Nephron progenitor cell (in vitro differentiated cells): ENCODE measurements at places on chromosomes 2 and 18.

DNA sequence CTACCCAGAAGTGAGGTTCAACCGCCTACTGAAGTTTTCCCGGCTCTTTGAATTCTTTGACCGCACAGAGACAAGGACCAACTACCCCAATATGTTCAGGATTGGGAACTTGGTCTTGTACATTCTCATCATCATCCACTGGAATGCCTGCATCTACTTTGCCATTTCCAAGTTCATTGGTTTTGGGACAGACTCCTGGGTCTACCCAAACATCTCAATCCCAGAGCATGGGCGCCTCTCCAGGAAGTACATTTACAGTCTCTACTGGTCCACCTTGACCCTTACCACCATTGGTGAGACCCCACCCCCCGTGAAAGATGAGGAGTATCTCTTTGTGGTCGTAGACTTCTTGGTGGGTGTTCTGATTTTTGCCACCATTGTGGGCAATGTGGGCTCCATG lies 48.7 kb upstream of the INPP4A start:
- no peak overlapping the region for H3K27ac ChIP-seq
- no peaks in the 10 kb centered on the region for H3K36me3 ChIP-seq
- H3K4me1 ChIP-seq: no peaks in the 10 kb centered on the region
- no peak overlapping the region for H3K4me3 ChIP-seq

DNA sequence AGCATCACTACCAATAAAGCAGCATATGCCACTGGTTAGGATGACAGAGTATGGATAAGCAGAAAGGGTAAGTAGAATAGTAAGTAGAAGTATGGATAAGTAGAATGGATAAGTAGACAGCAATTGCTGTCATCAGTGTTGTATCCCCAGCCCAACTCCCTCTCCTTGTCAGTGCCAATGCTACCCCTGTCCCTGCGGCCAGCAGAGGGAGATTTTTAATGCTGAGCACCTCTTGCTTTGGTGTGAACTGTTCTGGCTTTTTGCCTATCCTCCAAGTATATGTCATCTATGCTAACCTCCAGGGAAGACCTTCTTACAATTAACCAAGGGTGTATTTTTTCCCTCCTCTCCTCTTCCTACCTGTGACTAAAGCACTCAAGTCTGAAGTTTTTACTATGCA lies 136.7 kb upstream of the SPHKAP start:
- no peaks in the 10 kb centered on the region for H3K27me3 ChIP-seq
- H3K4me1 ChIP-seq: peaks cover 9% of the 10 kb centered on the region
- H3K27ac ChIP-seq: no peak overlapping the region
- H3K4me3 ChIP-seq: no peak overlapping the region
- H3K36me3 ChIP-seq: no peaks in the 10 kb centered on the region

DNA sequence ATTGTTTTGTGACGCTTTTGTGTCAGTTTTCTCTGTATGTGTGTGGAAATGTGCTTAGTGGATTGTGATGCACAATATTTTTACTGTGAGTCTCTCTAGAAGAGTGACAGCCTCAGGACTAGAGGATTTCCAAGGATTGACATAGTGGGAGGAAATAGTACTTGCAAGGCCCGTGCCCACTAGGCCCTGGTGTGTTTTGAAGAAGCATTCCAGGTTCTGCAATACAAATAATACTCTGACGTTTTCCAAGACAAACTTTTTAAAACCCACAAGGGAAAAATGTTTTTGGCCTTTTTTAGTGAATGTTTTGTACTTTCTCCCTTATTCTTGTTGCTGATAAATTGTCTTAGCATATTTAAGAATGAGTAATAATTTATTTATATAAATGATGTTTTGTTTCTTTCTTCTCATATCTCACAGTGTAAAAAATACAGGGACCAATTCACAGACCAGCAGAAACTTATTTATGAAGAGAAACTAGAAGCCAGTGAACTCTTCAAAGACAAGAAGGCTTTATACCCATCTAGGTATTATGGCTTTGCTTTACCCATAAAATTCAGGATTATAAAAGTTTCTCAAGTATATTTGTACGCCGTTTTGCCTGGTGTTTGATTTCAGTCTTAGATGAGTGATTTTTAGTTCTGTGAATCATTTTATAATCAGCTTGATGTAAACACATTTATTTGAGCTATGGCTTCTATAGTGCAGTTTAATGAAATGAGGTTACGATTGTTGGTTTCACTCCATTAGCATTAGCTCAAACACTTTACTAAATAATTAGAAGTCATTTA lies 165.6 kb downstream of the MYO1B start:
- no peaks in the 10 kb centered on the region for H3K27me3 ChIP-seq
- peak overlapping the region; percentile 15 for H3K27ac ChIP-seq
- no peak overlapping the region for H3K4me3 ChIP-seq
- DNase-seq: no peak
- H3K36me3 ChIP-seq: peaks cover 72% of the 10 kb centered on the region

- H3K4me1 ChIP-seq: peaks cover 13% of the 10 kb centered on the region
- peaks cover 27% of the 10 kb centered on the region for H3K27me3 ChIP-seq
- H3K36me3 ChIP-seq: no peaks in the 10 kb centered on the region
- no peak overlapping the region for H3K4me3 ChIP-seq
- no peak overlapping the region for H3K27ac ChIP-seq
- no peak for DNase-seq
Measured at GRCh38 chr2:60633615-60634014, 80.2 kb upstream of the BCL11A start.

- no peaks in the 10 kb centered on the region for H3K36me3 ChIP-seq
- DNase-seq: no peak
- peaks cover 59% of the 10 kb centered on the region for H3K4me1 ChIP-seq
- H3K27ac ChIP-seq: no peak overlapping the region
- no peak overlapping the region for H3K4me3 ChIP-seq
- no peaks in the 10 kb centered on the region for H3K27me3 ChIP-seq
Measured at GRCh38 chr2:176500901-176501300, 231.7 kb downstream of the MTX2 start.

DNA sequence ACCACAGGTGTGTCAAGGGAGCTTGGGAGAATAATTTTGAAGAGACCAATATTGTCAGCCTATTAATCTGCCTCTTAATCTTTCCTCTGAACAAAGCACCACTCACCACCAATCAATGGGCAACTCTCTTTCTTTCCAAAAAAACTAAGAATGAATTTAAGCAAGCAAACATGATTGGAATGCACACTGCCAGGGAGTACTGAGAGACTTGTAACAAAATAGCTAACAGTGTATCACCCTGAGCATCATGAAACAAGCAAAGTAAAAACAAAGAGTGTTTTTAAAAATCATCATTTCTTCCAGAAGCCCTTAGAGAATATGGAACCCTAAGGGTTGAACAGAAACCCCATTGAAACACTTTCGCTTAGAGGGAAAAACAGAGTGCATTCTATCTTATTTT lies 299.7 kb downstream of the DSEL start:
- H3K36me3 ChIP-seq: no peaks in the 10 kb centered on the region
- DNase-seq: no peak
- H3K27me3 ChIP-seq: no peaks in the 10 kb centered on the region
- no peaks in the 10 kb centered on the region for H3K4me1 ChIP-seq
- H3K4me3 ChIP-seq: no peak overlapping the region

DNA sequence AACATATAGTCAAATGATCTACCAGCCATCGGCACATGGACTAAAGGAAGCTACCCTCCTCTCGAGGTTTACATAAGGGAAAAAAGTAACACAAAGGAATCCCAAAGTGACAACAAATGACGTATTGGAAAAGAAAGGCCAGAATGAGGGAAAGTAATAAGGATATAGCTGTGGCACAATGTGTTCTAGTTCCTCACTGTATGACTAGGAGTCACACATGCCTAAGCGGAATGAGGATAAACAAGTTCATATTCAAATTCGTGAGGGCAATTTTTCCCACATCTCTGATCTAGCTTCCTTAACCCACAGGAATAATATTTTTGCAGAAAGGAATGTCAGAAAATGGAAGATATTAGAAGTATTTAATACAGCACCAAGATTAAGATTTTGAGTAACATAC lies 162.3 kb upstream of the PID1 start:
- H3K4me1 ChIP-seq: no peaks in the 10 kb centered on the region
- no peak overlapping the region for H3K27ac ChIP-seq
- no peaks in the 10 kb centered on the region for H3K36me3 ChIP-seq
- H3K4me3 ChIP-seq: no peak overlapping the region
- H3K27me3 ChIP-seq: peaks cover 4% of the 10 kb centered on the region
- no peak for DNase-seq

DNA sequence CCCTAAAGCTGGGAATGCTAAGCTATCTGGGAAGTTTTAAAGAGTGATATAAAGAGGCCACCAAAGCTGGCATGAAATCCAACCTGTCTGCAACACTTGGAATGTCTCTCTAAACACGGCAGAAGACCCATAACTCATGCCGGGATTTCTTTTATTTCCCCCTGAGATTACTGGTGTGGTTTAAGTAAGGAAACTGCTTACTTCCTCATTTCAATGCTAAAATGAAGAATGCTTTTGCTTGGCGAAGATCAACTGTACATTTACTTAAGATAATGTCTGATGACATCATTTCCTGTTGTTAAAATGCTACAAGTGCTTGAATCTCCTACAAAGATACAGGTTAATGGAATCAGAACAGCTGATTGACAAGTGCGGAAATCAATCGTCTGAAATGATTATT lies 353.8 kb upstream of the SALL3 start:
- H3K36me3 ChIP-seq: peaks cover 6% of the 10 kb centered on the region
- peaks cover 3% of the 10 kb centered on the region for H3K27me3 ChIP-seq
- peak overlapping the region; percentile 17 for H3K27ac ChIP-seq
- H3K4me1 ChIP-seq: peaks cover 46% of the 10 kb centered on the region
- DNase-seq: no peak
- H3K4me3 ChIP-seq: no peak overlapping the region

DNA sequence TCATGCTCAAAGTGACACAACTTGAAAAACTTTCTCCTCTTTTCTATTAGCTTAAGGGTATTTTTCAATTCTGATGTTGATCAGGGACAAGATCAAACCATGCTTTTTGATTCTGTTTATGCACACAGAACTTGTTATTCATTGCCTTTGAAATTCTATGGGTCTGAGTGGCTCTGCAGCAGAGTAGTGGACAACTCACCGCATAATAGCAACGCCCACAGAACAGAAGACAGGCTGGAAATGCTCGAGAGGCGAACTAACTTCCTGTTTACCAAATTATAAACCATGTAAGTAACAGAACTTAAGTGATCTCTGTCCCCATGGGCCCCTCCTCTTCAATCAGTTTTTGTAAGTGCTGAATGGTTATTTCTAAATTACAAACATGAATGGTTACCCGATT lies 131.2 kb downstream of the CBLN2 start:
- no peak for DNase-seq
- no peaks in the 10 kb centered on the region for H3K4me1 ChIP-seq
- H3K27ac ChIP-seq: no peak overlapping the region
- H3K36me3 ChIP-seq: no peaks in the 10 kb centered on the region

DNA sequence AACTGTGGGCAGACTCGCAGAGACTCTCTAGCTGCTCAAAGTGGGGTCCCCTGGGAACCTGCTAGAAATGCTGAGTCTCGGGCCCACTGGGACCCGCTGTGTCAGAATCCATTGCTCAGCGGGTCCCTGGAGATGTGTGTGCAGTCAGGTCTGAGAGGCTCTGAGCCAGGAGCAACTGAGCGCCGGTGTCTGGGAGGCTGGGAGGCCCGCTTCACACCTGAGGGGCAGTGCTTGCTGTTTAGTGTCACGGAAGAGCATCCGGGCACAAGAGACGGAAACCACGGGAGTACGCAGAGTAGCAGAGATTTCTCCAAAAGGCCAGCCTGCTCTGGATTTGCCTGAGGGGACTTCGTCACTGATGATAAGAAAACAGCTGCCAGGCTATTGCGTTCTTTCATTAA lies 70.1 kb downstream of the EDAR start:
- H3K27ac ChIP-seq: no peak overlapping the region
- H3K27me3 ChIP-seq: no peaks in the 10 kb centered on the region
- peaks cover 56% of the 10 kb centered on the region for H3K4me1 ChIP-seq
- H3K4me3 ChIP-seq: no peak overlapping the region
- no peak for DNase-seq

GRCh38 chr2:85888020-85888683 lies 638 bp downstream of the ST3GAL5 start:
- peak overlapping the region; percentile 81 for H3K4me3 ChIP-seq
- peaks cover 3% of the 10 kb centered on the region for H3K36me3 ChIP-seq
- H3K27me3 ChIP-seq: peaks cover 31% of the 10 kb centered on the region
- no peak overlapping the region for H3K27ac ChIP-seq
- H3K4me1 ChIP-seq: peaks cover 52% of the 10 kb centered on the region

DNA sequence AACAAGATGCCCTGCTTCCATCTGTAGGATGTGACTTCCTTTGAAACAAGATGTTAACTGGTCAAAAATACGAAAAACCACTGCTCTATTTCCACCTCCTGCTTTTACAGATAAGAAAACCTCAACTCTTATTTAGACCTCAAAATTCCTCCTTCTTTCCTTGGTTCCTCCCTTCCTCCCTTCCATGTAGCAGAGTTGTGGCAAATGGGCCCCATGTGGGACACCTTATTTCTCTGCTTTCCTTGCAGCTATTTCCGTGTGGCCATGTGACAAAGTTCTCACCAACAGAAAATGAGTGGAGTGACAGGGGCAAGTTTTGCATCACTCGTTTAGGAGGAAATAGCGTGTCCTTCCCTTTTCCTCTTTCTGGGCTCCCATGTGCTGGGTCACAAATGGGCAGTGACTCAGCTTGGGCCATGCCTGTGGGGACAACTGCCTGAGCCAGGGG lies 69.4 kb upstream of the SMAD2 start:
- no peak for DNase-seq
- H3K27me3 ChIP-seq: no peaks in the 10 kb centered on the region
- H3K36me3 ChIP-seq: no peaks in the 10 kb centered on the region
- no peak overlapping the region for H3K27ac ChIP-seq
- no peak overlapping the region for H3K4me3 ChIP-seq

- H3K27ac ChIP-seq: peak overlapping the region; percentile 89
- H3K27me3 ChIP-seq: peaks cover 37% of the 10 kb centered on the region
- DNase-seq: no peak
- H3K36me3 ChIP-seq: peaks cover 57% of the 10 kb centered on the region
- H3K4me1 ChIP-seq: peaks cover 26% of the 10 kb centered on the region
- H3K4me3 ChIP-seq: peak overlapping the region; percentile 97
Measured at GRCh38 chr2:27583390-27583915, 611 bp downstream of the ZNF512 start.

GRCh38 chr2:75790121-75790813 lies 79.6 kb upstream of the GCFC2 start:
- no peak overlapping the region for H3K4me3 ChIP-seq
- peak overlapping the region; percentile 24 for H3K27ac ChIP-seq
- no peaks in the 10 kb centered on the region for H3K27me3 ChIP-seq
- H3K4me1 ChIP-seq: peaks cover 13% of the 10 kb centered on the region
- no peak for DNase-seq

DNA sequence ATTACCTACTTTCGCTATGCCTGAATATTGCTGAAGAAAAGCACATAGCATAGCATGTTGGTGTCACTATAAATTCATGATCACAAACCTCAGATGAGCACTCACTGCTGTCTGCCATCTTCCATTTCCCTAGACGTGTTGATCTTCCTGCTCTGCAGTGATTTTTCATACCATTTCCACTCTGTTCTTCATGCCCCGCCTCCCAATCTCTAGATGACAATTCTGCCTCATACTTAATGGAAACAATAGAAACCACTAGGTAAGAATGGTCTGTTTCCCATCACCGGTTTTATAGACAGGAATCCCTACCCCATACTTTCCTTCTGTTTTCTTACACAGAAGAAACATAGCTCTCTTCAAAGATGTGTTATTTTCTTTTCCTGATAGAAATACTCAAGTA lies 63.8 kb downstream of the PIK3C3 start:
- peaks cover 27% of the 10 kb centered on the region for H3K36me3 ChIP-seq
- H3K4me1 ChIP-seq: peaks cover 10% of the 10 kb centered on the region
- no peak for DNase-seq
- no peak overlapping the region for H3K27ac ChIP-seq
- no peak overlapping the region for H3K4me3 ChIP-seq
